ENCODE measurements at places on chromosomes 12 and 14.

DNA sequence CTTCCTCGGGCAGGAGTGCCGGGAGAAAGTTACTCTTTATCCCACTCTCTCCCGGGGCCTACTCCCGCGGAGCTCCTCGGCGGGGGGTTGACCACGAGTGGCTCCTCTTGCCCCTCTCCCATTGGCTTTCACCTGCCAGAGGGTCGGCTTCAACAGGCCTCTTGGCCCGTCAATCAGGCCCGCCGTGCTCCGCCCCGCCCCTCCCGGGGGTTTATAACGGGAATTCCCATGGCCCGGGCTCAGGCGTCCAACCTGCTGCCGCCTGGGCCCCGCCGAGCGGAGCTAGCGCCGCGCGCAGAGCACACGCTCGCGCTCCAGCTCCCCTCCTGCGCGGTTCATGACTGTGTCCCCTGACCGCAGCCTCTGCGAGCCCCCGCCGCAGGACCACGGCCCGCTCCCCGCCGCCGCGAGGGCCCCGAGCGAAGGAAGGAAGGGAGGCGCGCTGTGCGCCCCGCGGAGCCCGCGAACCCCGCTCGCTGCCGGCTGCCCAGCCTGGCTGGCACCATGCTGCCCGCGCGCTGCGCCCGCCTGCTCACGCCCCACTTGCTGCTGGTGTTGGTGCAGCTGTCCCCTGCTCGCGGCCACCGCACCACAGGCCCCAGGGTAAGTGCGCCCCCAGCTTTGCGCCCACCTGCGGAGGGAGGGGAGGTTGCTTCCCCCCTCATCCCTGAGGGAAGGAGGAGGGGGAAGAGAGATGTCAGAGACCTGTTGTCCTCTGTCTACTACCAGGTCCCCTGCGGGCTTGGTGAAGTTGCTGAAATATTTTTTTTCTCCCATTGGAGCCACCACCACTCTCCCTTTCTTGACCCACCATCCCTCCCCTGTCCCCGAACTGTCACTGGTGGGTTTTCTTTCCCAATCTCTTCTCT lies at the start of gene SMOC1:
SMOC1 (plus strand) TSS at position 242 of the 869 bp plus-strand sequence; CDS start at position 505, 263 bp downstream.
- peak; percentile 80 for DNase-seq

- DNase-seq, result no peak
These were observed 219.7 kb upstream of the PRICKLE1 start for GRCh38 chr12:42809226-42809625.

DNA sequence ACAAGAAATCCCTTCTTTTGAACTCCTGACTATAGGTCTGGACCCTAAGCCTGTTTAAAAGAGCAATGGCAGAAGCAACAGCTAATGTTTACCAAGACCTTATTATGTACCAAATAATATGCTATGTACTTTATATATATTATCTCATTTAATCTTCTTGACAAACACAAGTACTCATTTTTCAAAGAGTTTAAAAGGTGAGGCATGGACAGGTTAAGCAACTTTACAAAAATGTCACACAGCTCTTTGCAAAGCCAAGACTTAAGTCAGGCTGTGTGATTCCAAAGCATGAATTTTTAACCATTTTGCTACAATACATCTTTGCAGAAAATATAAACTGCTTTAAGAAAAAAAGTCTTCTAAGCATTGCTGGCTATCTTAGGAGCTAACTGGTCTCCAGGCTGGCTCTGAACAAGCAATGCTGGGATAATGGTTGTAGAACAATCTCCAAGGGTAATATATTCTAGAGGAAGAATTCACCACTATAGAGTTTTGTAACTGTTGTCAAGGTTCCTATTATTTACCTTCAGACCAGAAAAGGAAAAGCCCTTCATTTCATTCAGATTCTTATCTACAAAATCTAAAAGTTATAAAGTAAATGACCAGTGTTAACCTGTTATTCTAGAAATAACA lies 22.1 kb downstream of the SYNJ2BP start:
- no peak for DNase-seq

DNA sequence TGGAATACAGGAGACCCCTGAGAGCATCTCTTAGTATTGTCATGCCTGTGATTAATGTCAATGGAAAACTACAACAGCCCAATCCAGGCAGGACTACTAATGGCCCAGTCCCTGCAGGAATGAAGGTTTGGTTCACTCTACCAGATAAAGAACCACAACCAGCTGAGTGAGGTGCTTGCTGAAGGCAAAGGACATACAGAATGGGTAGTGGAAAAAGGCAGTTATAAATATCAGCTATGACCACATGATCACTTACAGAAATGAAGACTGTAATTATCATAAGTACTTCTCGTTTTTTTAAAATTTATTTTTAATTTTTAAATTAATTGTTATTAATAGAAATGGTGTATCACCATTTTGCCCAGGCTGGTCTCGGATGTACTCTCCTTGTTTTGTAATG lies 17.2 kb upstream of the LPCAT3 start:
- no peak for DNase-seq

GRCh38 chr12:42759622-42760273 lies 170.2 kb upstream of the PRICKLE1 start:
- no peak for DNase-seq

- no peak for DNase-seq
These were observed 171.6 kb downstream of the DPY19L2 start for GRCh38 chr12:63496654-63497053.

DNA sequence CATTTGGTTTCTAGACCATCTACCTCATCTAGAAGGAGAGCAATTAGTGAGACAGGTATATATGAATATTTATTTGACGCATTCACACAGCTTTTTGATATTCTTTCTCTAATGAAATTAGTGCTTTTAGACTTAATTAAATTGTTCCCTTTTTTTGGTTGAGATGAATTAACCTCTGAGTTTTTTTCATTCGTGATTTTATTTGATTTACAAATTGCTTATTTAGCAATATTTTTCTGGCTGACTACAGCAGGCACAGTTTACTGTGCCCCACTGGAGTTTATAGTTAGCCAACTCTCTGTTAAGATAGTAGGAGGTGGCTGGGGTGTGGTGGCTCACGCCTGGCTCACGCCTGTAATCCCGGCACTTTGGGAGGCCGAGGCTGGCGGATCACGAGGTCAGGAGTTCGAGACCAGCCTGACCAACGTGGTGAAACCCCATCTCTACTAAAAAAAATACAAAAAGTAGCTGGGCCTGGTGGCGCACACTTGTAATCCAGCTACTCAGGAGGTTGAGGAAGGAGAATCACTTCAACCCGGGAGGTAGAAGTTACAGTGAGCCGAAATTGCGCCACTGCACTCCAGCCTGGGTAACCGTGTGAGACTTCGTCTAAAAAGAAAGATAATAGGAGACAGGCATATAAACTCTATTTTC lies 16.7 kb downstream of the MDM2 start:
- DNase-seq, result no peak
